ENCODE measurements at places on chromosomes 7 and 10. TPM values are rescaled to one million over a fixed set of nuclear protein-coding genes. Genes with fewer than 3 reads are reported as not detected.

The TDRD1 gene
- 0.11 TPM for total RNA-seq

The HTRA1 gene
- total RNA-seq = 146 TPM

The DIP2C gene
- 64.0 TPM for total RNA-seq

GRCh38 chr10:11822026-11822756, 965 bp upstream of the PROSER2 start:
- no peak for DNase-seq

GRCh38 chr10:116691635-116692034, 50.7 kb downstream of the HSPA12A start:
- no peak for DNase-seq

GRCh38 chr10:102517553-102517952, 13.8 kb downstream of the SUFU start:
- no peak for DNase-seq

Data from esophagus muscularis mucosa (tissue), 4 donors.